ENCODE measurements at places on chromosomes 2 and 18.

DNA sequence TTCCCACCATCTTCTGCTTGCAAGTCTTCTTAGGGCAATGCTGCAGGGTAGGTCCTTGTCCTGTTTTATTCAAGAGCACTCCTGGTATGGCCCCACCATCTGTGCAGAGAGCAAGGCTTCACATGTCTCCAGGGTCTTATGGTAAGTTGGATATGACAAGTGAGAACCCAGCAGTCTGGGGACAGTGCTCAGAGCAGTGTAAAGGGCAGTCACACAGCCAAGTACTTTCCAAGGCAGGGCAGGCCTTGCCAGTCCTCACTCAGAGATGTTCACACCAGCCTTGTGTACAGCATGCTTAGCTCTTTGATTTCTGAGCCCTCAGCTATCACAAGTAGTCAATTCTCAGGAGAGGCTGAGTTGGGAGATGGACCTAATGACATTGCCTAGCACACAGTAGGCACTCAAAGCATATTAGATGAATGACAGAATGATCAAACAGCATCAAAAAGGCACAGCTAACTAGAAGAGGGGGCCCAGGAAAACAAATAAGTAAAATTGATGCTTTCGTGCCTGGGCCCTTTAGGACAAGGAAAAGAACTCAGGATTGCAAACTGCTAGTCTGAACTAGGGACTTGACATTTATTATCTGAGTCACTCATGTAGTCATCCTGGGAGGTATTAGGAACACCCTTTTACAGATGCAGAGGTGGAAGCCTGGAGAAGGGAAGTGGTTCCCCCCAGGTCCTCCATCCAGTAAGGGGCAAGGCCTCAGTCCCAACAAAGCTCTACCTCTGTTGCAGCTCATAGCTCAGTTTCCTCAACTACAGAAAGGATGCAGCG lies 86.7 kb upstream of the CTAGE1 start:
- DNase-seq: no peak

- DNase-seq: no peak
Measured at GRCh38 chr18:79401494-79402208, 5.9 kb downstream of the NFATC1 start.

DNA sequence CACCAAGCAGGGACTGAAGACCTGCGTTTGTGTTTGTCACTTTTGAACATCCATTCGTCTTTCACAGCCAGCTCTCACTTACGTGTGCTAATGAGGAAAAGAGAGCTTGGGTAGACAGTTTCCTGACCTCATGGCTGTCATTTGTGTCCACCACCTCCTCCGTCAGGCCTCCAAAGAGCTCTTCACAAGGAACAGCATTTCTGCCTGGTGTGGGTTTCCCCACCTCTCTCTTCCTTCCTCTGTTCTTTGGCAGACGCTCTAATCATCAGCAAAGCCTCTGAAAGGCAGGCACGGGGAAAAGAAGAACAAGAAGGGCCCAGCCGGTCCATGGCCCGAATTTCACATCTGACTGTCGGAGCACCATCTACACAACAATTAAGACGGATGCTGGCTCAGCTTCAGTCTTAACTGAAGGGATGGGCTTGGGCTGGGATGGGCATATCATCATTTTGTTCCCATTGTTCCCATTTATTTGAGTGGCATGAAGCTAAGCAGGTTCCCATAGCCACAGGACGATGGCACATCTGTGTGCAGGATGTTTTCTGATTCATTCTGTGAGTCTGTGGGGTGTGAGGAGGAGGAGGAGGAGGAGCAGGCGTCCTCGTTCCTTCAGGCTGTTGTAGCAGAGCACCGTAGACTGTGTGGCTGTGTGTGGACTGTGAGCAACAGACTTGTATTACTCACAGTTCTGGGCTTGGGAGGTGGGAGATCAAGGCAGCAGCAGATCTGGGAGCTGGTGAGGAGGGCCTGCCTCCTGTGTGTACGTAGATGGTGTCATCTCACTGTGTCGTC lies 66.4 kb downstream of the TSHZ1 start:
- no peak for DNase-seq

DNA sequence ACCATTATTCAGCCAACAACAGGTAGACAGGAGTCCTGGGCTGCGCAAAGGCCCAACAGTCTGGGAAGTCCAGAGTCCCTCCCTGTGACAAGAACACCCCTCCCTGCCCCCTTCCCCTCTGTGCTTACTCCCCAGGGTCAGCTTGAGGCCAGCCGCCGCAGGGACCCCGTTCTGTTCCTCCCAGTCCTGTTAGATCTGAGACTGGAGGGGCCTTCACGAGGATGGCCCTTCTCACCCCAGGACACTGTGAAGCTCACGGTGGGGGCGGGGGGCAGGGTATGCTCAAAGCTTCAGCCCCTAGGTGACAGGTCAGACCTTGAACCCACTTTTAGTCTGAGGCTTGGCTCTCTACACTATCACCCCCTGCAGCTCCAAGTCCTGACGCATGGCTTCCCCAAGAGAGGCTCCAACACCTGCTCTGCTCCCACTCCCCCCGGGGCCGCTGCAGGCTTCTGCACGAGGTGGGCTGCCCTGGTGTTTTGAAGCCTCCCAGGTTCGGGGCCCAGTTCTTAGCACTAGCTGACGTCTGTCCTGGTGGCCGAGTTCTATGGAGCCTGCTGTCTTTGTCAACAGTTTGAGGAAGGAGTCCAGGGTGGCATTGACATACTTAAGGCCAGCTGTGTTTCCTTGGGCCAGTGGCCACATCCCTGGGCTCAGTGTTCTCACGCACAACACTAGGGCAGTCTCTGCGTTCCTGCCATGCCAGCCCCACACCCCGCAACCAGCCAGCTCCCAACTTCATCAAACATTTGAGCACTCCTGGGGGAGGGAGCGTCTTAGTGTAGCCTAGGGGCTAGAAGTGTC lies 37.2 kb upstream of the HPCAL1 start:
- no peak for DNase-seq

GRCh38 chr18:73479477-73479876 lies 611.7 kb upstream of the NETO1 start:
- no peak for DNase-seq

- DNase-seq: no peak
Measured at GRCh38 chr2:126855606-126856005, 43.1 kb upstream of the TEX51 start.

DNA sequence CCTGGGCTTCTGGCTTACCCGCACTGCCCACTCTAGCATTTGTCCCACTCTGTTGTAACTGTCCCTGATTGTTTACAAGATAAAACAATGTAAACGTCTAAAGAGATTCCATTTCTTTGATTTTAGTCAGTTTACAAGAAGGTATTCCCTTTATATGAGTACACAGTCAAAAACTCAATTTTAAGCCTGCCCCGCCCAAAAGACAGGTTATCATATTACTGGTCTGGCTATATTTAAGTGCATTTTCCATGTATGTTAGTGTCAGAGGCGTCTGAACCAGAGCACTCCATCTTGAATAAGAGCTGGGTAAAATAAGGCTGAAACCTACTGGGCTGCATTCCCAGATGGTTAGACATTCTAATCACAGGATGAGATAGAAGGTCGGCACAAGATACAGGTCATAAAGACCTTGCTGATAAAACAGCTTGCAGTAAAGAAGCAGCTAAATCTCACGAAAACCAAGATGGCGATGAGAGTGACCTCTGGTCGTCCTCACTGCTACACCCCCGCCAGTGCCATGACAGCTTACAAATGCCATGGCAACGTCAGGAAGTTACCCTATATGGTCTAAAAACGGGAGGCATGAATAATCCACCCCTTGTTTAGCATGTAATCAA lies 15.0 kb downstream of the GPR45 start:
- DNase-seq: no peak

- DNase-seq: no peak
Measured at GRCh38 chr2:148013876-148014275, 6.7 kb downstream of the ORC4 start.

- no peak for DNase-seq
Measured at GRCh38 chr2:56613920-56614319, 430.1 kb downstream of the CCDC85A start.

DNA sequence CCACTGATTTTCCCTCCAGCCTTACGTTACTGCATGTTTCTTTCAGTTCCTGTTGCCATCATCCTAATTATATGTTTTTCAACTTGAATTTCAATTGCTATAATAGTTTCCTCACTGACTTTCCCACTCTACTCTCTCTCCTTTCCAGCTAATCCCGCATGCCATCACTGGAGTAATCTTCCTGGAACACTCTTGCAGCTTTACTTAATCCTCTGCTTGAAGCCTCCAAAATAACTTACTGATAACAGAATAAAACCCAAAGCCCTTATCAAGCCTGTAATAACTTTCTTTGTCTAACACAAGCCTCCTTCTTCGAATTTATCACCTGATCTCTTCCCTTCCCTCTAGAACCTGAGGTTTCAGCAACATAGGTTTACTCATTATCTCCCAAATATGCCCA lies 237.3 kb downstream of the LTBP1 start:
- no peak for DNase-seq

DNA sequence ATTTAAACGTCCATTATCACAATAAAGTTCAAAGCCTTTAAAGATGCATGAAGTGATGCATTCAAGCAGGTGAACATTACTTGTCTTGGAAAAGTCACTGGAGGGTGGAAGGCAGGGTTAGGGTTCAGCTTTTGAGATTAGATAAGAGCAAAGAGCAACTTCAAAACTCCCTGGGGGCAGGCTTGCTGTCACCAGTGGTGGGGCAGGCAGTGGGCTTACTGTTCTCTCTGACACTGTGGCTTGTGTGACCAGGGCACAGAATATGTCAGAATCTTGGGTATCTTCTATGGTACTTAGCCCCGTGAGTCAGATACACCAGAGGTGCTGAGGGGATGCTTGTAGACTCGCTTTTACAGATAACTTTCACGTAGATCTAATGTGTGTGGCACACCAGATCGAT lies 52.8 kb downstream of the WIPF1 start:
- DNase-seq: no peak

- DNase-seq: no peak
Measured at GRCh38 chr2:142997231-142997630, 119.8 kb downstream of the KYNU start.

- DNase-seq: no peak
Measured at GRCh38 chr2:8761529-8762164, 75.8 kb downstream of the KIDINS220 start.

GRCh38 chr2:198116756-198117155 lies 312.4 kb downstream of the PLCL1 start:
- no peak for DNase-seq

GRCh38 chr2:88601286-88601685 lies 26.0 kb downstream of the EIF2AK3 start:
- DNase-seq: no peak

DNA sequence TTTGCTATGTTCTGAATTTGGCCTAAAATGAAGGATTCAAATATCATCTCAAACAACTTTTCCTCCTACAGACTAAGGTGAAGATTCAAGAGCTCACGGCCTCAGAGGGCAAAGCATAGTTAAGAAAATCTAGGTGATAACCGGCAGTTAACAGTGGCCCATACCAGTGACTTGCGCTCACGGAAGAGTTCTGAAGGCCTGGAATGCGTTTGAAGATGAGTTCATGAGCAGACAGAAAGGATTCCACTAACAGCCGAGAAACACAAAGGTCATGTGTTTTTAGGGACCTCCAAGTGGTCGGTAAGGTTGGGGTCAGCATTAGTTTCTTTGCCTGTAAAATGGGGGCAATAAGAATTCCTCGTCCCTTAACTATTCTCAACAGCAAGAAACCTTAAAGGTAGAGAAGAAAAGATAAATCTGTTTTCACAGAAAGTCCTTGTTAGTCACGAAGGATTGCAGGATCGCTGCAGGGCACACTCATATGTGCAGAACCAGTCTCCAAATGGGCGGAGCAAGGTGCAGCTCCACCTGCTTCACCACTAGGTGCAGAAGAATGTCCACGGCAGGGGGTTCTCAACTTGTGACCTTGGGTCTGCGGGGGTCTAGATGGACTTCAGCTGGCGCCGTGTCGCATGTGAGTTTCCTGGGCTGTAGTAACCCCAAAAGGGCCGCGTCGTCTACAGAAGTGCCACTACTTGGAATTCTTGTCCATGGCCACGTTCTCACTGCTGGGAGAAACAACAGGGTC lies 708 bp upstream of the RPIA start:
- DNase-seq: peak; percentile 11

DNA sequence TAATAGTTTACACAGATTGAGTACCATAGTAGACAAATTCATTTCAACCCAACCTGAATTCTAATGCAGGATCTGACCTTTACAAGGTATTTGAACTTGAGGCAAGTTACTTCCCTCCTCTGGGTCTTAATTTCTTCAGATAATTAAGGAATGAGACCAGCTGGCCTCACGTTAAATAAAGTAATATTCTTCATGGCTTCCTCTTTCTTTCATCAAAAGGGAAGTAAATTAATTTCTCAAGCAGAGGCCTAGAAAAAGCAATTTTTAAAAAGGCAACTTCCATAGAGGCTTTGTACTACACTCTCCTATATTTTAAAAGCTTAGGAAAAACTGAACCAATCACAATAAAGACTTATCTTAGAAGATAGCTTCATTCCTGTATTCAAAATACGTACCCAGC lies 109.2 kb downstream of the EXOC6B start:
- no peak for DNase-seq

GRCh38 chr2:126802316-126802715 lies 96.4 kb upstream of the TEX51 start:
- DNase-seq: no peak

DNA sequence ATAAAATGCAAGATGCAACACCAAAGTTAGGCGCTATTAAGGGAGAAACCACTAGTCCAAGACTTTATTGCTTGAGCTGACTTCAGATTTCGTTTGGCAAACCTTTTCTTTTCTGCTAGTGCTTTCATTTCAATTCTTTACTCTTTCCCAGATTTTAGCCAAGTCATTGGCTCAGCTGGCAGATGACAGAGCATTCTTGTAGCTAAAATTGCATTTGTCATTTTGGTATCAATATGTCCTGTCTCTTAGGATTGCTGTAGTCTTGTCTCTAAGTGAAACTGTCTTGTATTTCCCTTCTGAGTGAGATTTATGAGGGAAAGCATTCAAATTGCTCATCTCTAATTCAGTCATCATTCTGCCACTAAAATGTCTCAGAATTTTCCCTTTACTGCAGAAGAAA lies 335.1 kb downstream of the METTL4 start:
- no peak for DNase-seq

GRCh38 chr18:48407358-48407757 lies 1.8 kb downstream of the ZBTB7C start:
- DNase-seq: no peak

GRCh38 chr2:142983174-142983573 lies 105.7 kb downstream of the KYNU start:
- no peak for DNase-seq

DNA sequence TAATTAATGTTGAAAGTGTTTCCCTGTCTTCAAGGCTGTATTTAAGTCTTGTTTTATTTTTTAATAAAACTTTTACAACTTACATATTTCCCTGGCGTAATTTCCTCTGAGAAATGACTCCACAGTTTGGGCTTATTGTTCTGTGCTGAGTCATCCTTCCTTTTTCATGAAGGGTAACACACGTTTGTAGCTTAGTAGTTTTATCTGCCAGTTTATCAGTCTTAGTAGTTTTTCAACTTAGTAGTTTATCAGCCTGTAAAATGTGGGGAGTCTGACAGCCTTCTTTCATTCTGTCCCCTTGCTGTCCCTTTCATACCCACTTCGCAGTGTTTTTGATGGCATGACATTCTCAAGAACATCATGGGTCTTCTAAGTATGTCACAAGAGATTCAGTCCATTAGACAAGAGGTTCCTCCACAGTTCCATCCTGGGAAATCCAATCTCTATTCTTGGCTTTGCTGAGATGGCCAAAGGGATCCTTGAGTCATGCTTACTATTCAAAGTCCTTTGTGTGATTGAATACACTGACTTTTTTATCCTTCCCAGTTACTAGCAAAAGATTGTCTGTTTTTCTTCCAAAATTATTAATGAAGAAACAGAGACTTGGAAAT lies 60.0 kb upstream of the SGPP2 start:
- no peak for DNase-seq
